HFF-Myc (cell line): ENCODE measurements at places on chromosomes 7 and 10.
A peak's percentile ranks its signal among the peaks of the same experiment; 100 is the strongest.

- DNase-seq: no peak
Measured at GRCh38 chr10:103584216-103585010, 90.9 kb downstream of the NEURL1 start.

GRCh38 chr7:7920056-7920455 is 48.5 kb upstream of the GLCCI1 start:
- no peak for DNase-seq

DNA sequence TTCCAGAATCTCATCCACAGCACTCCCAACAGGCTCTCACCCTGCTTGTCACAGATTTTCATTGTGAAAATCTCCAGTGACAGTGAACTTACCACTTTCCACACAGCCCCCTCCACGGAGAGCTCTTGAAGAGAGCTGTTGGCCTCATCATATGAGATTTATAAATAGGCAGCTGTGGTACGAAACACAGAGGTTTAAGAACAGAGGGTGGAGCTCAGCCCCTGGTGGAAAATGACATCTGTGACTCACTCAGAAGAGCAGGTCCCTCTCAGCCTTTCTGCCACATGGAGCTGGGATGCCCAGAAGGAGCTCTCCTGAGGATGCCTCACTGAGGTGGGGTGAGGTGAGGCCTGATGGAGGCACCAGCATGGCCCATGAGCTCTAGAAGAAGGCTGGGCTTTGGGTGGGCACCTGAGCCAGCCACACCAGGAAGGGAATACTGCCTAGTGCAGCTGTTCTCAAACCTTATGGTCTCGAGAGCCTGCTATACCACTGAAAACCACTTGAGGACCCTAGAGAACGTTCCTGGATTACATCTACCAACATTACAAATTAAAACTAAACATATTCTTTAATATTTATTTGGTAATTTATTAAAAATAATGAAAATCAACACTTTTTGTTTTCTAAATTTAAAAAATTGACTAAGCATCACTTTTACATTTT is 25.8 kb upstream of the EEPD1 start:
- DNase-seq: no peak

DNA sequence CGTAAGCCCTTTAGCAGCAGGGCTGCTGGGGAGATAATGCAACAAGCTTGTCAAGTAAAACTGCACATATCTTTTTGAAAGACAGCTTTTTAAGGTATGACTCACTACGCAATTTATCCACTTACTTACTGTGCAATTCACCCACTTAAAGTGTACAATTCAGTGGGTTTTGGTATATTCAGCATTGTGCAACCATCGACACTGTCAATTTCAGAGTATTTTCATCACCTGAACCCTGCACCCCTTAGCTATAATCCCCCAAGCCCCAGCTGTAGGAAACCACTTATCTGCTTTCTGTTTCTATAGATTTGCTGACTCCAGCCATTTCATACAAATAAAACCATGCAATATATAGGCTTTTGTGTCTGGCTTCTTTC is 168.0 kb downstream of the PTPN20 start:
- no peak for DNase-seq

DNA sequence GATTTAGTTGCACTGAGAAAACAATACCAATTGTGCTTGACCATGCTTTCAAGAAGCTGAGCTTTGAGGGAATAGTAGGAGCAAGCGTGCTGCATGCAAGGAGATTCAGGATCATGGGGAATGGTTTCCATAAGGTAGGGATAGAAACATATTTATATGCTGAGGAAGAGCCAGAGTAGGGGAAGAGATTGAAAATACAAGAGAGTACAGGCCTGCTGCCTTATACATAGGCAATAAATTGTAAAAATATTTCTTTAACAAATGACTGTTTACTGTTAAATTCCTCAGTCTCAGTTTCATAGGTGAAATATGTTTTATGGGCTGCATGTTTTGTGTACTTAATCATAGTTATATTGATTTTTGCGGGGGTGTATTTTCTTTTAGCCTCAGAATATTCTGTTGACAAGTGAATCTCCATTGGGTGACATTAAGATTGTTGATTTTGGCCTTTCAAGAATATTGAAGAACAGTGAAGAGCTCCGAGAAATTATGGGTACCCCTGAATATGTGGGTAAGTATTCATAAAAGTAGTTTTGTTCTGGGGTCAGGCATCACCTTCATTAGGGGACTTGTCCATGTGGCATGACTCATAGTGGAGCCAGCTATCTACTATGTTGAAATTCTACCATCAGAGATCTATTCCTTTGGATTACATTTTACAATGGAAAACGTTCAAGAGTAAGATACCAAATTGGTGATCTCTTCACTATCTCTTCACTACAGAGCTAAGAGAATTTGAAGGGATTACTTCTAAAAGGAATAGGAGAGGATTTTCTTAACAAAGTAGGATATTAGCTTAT is 36.5 kb downstream of the STK17A start:
- DNase-seq: no peak

DNA sequence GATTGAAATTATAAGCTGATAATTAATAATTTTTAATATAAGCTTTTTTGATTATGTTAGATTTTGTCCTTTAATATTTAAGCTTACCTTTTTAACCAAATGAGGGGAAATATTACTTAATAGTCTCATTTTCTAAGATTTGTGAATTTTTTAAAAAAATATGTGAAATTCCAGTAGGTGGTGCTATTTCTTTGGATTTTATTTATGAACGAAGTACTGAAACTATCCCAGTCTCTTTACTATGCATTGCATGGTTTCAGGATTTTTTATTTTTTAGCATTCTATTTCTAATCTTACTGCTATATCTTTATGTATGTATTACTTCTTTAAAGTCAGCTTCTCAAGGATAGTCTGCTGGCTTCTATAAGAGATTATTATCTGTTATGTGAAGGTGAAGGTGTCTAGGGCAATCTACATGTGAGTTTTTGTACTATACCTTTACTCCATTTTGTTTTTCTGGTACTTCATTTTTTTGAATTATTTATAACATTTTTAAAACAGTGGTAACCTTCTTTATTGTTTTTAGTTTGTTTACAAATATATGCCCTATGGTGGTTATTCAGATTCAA is 78.3 kb downstream of the ATRNL1 start:
- no peak for DNase-seq

- DNase-seq: no peak
Measured at GRCh38 chr7:83339907-83340306, 177.2 kb upstream of the PCLO start.

- peak; percentile 30 for DNase-seq
Measured at GRCh38 chr7:15972862-15973275, 286.4 kb upstream of the MEOX2 start.

GRCh38 chr7:95960706-95961244 is 188.4 kb downstream of the DYNC1I1 start:
- no peak for DNase-seq

DNA sequence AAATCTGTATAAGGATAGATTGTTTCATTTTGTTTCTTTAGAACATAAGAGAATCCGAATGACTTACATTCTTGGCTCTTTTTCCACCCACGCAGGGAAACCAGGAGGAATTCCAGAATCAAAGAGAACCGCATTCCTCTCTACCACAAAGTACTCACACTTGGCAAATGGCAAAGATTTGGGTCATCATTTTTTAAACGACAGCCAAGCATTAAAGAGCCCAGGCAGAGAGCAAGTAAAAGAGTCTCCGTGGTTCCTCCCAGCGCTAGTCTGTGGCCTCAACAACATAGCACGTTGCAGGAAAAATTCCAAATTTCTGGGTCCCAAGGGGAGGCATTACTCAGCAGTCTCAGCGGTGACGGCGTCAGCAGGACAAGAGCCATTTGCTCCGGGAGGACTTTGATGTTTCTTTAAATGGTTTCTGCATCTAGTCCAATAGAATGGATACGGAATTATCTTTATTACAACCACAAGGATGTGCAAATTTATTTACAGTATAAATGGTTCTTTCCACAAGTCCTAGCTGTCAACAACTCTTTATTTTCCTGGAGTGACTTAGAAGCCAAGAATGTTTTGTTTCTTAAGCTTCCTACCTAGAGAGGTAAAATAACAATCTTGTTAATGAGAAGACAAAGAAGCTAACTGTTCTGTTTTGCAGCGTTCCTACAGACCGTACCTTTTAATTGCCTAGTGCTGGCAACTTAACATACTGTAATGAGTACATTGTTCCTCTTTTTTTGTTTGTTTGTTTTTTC is 232.5 kb downstream of the SKIDA1 start:
- DNase-seq: peak; percentile 94

DNA sequence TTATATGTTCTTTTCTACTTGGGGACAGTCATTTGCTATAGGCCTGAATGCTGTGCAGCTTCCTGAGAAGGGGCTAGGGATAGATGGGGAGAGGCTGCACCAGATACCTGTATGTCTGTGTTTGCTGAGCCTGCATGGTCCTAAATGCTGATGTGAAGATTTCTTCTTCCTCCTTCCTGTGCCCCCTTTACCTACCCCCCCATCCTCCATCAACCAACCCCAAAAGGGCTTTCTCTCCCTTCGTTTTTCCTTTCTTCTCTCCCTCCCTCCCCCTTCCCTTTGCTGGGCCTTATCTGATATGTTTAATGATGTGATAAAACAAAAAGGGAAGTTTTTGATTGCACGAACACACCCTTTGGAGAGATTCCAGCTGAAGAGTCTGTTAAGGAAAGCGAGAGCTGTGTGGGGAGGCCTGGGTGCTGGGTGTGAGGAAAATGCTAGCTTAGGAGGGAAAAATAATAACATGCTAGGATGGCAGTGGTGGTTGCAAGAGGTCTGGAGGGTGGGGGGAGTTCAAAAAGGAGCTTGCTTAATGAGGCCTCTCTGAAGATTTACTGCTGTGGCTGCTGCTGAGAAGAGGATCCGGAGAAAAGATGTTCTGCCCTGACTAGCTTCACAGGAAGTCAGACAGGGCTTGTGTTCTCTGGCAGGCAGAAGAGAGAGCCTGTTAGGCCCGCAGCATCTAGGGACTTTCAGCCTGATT is 101.8 kb downstream of the SAMD9 start:
- no peak for DNase-seq

- peak; percentile 87 for DNase-seq
Measured at GRCh38 chr10:93436591-93437085, 45.5 kb downstream of the MYOF start.

DNA sequence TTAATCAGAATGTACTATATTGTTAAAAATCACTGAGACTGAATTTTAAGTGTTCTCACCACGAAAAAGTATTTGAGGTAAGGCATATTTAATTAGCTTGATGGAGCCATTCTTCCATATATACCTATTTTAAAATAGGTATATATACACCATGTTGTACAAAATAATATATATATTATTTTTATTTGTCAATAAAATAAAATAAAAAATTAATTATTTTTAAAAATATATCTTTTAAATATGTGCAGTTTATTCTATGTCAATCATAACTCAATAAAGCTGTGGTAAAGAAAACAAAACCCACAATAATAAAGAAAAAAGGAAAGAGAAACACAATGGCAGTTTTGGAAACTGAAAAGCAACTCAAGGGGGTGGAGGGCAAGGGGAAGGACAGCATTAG is 33.6 kb upstream of the TFEC start:
- DNase-seq: no peak

DNA sequence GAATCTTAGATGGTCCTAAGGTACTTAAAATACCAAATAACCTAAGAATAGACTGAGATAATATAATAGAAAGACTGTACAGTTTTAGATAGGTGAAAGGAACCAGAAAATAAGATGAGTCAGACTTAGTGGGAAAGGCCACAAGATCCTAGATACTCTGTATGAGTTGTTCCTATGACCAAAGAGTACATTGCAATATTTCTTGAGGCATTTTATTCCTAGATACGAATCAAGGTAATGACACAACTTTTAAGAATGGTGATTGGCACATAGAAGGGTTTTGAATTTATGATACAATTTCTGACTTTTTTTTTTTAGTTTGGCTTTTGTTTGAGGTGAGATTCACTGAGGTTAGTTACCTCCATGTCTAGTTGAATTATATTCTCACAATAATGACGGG is 30.2 kb downstream of the MGAM start:
- no peak for DNase-seq

DNA sequence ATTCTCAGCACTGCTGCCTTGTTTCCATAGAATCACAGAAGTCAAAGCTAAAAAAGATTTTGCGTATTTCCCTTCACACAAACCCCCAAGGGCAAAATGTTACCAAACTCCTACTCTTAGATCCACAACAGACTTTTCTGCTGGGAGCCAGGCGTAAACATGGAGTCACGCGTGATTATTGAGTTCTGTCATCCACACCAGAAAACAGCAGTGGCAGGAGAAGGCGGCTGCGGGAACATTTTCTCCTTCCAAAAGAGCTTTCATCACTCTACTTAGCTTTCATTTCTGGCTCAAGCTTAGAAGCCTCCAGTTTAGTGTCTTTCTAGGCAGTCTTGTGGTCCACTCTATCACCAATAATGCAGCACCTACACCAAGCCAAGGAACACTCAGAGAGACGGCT is 712.9 kb upstream of the NRP1 start:
- DNase-seq: no peak

GRCh38 chr7:141738592-141739013 is 445 bp downstream of the SSBP1 start:
- DNase-seq: no peak

DNA sequence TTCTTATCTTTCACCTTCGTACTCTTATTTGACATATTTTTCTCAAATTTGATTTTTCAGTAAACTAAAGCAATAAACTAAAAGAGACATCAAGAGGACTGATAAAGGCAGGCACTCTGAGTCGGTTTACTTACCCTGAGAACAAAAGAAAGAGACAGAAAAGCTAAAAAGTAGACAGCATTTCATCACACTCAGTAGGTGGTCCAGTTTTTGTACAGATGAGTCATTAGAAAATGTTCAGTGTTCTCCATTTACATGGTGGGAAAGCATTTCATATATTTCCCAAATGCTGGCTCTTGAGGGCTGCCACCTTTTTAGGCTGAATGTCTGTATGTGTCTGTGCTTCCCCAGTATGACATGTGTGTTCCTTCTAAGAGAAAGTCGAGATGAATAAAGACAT is 52.7 kb downstream of the NHLRC2 start:
- DNase-seq: no peak

DNA sequence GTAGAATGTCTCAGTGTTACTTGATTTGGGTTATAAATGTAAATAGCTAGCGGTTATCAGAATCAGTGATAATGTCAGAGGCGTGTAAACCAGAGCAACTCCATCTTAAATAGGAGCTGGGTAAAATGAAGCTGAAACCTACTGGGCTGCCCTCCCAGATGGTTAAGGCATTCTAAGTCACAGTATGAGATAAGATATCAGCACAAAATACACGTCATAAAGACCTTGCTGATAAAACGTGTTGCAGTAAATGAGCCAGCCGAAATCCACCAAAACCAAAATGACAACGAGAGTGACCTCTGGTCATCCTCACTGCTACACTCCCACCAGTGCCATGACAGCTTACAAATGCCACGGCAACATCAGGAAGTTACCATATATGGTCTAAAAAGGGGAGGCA is 172.3 kb downstream of the CHRM2 start:
- DNase-seq: no peak
